Ecto neural progenitor cell (in vitro differentiated cells): ENCODE measurements at places on chromosomes 4 and X.

DNA sequence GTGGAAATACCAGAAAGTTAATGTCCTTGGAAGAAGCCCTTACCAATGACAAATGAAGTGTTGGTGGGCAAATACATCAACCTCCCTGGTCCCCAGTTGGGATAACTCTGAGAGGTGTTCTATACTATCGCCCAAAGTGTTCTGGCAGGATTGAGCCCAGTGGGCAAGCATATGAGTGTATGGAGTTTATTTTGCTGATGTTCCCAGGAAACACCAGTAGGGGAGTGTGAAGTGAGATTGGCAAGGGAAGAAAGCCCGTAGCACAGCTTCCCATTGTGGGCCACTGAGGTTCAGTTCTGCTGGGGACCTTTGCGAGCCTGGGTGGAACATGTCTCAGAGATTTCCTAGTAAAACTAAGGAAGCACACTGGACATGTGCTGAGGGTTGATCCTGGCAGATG, 65.1 kb downstream of the ARHGAP6 start:
- no peak for DNase-seq

GRCh38 chr4:127446427-127446885, 186.3 kb upstream of the INTU start:
- no peak for DNase-seq

- no peak for DNase-seq
Observed at GRCh38 chr4:149896432-149896831, 80.8 kb upstream of the IQCM start.

DNA sequence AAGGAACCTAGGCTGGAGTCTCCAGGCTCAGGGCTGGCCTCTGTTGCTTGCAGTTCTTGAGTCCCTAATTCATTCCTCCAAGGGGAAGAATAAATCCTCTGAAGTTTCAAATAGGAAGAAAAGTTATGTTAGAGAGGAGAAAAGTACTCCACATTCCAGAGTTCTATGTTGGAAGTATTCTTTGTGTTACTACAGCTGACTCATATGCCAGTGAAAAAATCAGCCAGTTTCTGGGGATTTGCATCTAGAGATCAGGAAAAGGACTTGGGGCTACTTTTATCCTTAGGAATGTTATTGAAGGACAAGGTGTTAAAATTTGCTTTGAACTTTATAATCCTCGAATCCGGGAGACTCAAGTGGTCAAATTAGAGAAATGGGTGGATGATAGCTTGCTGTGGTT, 11.7 kb upstream of the NUDT9 start:
- DNase-seq, result no peak

DNA sequence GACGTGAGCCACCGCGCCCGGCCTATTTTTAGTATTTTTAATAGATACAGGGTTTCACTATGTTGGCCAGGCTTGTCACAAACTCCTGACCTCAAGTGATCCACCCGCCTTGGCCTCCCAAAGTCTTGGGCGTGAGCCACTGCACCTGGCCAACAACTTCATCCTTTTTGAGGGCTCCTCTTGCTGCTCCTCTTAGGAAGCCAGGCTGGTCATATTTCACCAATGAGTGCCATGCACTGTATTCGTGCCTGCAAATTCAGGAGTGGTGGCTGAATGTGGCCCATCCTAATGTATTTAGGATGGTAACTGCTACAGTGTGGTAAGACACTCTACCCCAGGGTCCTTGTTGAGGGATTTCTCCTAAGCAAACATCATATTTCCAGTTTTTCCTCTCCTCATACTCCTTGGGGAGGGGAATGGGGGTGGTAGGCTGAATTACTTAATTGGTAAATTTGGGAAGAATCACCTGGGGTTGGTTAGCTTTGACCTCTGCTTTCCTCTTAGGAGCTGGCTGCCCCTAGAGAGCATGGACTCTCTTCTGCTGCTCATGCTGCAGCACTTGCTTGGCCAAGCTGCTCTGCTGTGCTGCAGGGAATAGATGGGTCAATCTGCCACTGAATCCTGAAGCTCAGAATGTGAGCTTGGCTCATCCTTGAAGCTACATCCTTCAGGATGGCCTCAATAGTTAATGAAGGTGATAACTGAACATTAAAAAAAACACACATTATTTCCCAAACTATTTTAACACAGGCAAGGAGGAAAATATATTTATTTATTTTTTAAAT, 167.4 kb downstream of the HS3ST1 start:
- DNase-seq, result no peak

- DNase-seq, result peak; percentile 59
Observed at GRCh38 chr4:104492183-104492771, 2.4 kb downstream of the CXXC4 start.

DNA sequence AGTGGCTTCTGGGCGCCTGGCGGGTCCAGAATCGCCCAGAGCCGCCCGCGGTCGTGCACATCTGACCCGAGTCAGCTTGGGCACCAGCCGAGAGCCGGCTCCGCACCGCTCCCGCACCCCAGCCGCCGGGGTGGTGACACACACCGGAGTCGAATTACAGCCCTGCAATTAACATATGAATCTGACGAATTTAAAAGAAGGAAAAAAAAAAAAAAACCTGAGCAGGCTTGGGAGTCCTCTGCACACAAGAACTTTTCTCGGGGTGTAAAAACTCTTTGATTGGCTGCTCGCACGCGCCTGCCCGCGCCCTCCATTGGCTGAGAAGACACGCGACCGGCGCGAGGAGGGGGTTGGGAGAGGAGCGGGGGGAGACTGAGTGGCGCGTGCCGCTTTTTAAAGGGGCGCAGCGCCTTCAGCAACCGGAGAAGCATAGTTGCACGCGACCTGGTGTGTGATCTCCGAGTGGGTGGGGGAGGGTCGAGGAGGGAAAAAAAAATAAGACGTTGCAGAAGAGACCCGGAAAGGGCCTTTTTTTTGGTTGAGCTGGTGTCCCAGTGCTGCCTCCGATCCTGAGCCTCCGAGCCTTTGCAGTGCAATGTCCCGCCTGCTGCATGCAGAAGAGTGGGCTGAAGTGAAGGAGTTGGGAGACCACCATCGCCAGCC, at the start of gene ATOH1:
Gene ATOH1 (plus strand): TSS at position 422 of the 663 bp plus-strand sequence. CDS start 174 bp downstream, at position 596.
- DNase-seq, result peak; percentile 86

DNA sequence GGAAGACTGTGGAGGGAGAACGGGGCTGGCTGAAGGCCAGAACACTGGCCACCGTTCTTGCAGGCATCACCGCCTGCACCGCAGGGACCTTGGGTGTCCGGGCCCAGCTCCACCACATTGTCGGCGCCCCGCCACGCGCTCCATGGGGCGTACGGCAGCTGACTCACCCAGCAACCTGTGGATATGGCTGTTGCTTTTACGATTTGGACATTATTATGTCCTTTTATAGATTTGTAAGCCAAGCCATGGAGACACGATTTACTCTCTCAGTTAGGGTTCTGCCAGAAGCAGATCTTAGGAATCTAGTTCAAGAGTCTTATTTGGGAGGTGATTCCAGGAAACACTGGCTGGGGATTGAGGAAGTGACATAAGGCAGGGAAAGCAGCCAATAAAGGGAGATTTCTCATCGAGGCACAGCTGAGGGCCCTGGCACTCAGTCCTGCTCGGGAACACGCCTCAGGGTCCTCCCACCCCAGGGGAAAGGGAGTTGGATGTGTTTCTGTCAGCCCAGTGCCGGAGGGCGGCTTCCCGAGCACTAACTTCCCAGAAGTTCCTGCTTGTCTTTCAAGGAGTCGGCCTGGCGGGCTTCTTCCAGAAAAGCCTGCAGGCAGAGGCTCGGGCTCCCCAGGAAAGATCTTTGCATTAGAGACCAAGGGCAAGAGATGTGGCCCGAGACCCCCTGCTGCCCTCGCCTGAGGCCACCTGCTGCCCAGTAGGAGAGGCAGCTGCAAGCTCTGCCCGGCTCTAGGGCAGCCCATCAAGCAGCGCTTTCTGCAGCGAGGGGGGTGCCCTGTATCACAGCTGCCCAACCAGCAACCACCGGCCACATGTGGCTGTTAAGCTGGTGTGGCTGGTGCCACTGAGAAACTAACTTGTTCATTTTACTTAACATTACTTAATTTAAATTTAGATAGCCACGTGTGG, 52.9 kb downstream of the CRMP1 start:
- DNase-seq, result no peak

DNA sequence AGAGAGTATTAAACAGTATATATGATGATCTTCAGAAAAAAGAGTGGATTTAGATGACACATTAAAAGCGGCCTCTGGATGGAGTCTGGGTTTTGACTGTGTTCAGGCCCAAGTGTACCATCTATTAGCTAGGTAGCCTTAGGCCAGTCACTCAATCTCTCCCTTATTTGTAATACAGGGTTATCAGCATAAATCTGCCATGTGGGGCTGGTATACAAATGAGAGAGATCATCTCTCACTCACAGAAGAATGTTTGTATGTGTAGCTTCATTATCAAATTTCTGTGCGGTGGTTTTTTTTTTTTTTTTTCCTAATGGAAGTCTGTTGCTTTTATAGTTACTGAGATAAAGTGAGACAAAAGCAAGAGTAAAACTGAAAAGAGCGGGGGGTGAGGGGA, 12.7 kb downstream of the SLC2A9 start:
- DNase-seq, result no peak

GRCh38 chr4:165151734-165152133, 39.1 kb upstream of the TMEM192 start:
- DNase-seq, result no peak

DNA sequence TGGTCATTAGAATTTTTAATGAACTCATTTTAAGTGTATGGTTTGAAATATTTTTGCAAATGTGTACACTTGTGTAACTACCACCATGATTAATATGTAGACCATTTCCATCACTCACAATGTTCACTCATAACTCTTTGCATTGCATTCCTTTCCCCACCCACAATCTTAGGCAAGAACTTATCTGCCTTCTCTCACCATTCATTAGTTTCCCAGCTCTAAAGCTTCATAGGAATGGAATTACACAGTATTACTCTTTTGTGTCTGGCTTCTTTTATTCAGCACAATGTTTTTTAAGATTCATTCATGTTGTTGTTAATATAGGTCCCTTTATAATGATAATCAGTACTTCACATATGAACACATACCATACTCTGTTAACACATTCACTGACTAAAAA, 106.1 kb downstream of the ARAP2 start:
- DNase-seq, result no peak

DNA sequence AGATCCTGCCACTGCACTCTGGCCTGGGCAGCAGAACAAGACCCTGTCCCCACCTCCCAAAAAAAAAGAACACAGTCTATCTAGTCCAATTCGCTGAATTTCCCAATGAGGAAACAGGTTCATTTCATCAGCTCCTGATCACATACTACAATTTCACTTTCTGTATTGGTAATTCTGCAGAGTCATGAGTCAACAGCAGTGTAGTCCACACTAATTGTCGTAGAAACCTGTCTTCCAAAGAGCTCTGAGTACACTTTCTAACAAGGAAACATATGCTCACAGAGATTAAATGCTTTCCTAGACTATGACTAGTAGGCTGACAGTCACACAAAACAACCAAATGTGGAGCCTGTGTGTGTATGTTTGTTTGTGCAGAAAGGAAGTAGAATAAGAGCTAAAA, 91.9 kb downstream of the GPC4 start:
- DNase-seq, result no peak

DNA sequence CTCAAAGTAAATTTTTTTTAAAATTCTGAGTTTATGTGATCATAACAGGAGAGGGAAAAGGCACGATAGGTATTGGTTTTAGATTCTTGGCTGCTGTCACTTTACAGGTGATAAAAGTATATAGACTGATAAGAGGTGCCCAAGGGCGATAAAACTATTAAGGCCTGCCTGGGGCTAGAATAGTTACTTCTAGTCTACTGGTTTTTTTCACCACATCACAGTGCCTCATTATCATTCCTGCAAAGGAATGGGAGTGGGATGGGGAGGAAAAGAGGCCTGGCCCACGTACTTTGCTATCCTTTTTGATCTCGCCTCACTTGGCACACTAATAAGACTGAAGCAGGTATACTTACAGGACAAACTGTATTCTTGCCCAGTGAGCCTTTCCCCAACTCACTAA, 46.6 kb downstream of the CXorf58 start:
- DNase-seq, result no peak

GRCh38 chr4:11415409-11416070, 13.2 kb downstream of the HS3ST1 start:
- no peak for DNase-seq

DNA sequence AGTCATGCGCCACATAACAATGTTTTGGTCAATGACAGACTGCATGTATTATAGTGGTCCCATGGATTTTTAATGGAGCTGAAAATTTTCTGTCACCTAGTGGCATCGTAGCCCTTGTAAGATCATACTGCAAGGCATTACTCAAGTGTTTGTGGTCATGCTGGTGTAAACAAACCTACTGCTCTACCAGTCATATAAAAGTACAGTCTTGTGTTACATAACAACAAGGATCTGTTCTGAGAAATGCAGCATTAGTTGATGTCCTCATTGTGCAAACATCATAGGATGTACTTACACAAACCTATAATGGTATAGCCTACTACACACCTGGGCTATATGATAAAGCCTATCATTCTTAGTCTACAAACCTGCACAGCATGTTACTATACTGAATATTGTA, 34.6 kb downstream of the COX18 start:
- no peak for DNase-seq
